Myocyte (in vitro differentiated cells): ENCODE measurements at places on chromosomes 3 and 15. TPM values are rescaled to one million over a fixed set of nuclear protein-coding genes. Genes with fewer than 3 reads are reported as not detected.
A peak's percentile ranks its signal among the peaks of the same experiment; 100 is the strongest.

Gene PGBD4
- total RNA-seq = 3.5 and 3.6 TPM in 2 replicates

Gene SNRPN
- total RNA-seq = 504 and 564 TPM in 2 replicates

Gene TMEM212
- total RNA-seq = not detected in 2 replicates

Gene SENP8
- 2.1 and 3.2 TPM in 2 replicates for total RNA-seq

Gene MEGF11
- total RNA-seq = not detected in 2 replicates

Gene RBSN
- 26.0 and 31.1 TPM in 2 replicates for total RNA-seq

Gene INO80
- 14.0 and 14.8 TPM in 2 replicates for total RNA-seq

- no peak for DNase-seq
Observed at GRCh38 chr3:178950676-178951075, 120.9 kb downstream of the ZMAT3 start.

GRCh38 chr3:187856555-187856954 is 111.3 kb upstream of the BCL6 start:
- no peak for DNase-seq

- DNase-seq = no peak
Observed at GRCh38 chr15:90401495-90401894, 13.5 kb downstream of the IQGAP1 start.

DNA sequence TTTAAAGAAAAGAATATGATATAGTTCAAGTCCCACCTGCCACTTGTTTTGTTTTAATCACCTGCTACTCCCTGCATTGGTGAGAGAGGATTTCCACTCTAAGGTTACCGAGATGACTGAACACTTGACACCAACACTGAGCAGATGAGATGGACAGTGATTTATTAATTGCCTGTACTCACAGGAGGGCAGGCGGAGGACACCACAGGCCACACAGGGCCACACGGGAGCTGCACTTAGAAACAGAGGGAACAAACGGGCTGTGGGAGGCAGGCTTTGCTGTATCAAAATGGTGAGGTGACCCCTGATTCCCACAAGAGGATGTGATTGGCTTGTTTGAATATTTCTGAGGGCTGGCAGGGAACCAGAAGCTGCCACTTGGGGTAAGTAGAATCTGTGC is 10.8 kb downstream of the MINAR1 start:
- DNase-seq = peak; percentile 88

DNA sequence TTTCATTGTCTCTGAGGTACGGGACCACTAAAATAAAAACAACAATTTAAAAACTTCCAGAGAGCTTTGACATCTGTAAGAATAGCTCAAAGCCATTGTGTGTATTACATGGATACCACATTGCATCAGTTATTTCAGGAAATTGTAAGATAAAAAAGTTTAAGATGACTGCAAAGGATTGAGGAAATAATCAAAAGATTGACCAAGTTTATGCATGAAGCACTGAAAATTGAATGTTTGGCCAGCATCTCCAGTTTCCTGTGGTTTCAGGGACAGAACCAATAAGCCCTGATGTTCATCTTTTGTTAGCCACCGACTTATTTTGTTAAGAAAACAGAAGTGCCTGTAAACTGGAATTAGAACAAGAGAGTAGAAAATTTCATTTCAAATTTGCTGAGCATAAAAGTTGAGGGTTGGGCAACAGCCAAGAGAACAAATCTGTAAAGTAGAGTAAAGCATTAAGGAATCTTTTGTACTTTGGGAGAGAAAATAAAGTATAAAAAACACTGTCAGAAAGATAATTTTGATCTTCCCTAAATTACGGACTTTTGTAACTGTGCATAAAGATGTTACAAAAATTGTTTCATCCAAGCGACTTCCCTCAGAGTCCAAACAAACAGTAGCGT is 211.5 kb upstream of the P2RY1 start:
- DNase-seq = no peak

DNA sequence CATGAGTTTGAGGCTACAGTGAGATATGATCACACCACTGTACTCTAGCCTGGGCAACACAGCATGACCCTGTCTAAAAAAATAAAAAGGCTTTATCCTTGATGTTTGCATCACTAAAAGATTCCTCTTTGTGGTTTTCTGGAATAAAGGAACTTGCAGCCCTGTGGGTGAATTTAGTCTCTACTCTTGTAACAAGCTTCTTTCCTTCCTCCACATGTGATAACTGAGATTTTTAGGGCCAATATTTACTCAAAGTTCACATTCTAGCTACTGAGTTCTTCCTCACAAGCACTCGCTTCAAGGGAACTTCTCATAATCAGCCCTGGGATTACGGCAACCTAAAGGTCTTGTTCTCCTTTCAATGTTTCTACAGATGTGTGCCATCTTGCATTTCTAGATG is 24.6 kb downstream of the COMMD2 start:
- DNase-seq = no peak

DNA sequence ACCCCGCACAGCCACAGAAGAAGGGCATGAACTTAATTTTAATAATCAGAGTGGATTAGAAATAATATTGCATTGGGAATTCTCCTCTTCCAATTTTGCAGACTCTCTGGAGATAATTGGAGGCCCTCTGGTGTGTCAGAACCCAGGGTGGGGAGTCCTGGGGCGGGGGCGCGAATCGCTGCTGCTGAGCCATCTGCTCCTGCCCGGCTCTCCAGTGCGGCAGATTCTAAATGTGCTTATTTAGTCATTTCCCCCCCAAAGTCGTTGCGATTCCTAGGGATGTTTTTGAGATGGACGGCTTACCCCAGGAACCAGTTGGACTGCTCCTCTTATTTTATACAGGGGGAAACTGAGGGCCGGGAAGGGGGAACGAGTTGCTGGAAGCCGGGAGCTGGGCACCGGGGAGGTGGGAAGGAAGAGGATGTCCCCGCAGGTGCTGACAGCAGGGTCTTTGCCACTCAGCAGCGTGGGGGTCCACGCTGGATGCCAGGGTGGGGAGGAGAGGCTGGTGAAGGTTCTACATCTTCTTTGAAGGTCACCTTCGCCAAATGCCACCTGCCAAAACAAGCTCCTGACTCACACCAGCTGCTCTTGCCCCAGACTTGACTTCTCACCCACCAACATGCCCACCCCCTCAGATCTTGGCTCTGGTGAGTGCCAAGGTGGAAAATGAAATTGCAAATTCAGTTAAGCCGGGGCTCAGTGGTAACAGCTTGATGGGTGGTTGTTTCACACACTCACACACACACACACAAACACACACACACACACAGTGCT is 91.3 kb upstream of the PRR23E start:
- DNase-seq = no peak

GRCh38 chr15:69909719-69910444 is 187.8 kb downstream of the TLE3 start:
- no peak for DNase-seq

DNA sequence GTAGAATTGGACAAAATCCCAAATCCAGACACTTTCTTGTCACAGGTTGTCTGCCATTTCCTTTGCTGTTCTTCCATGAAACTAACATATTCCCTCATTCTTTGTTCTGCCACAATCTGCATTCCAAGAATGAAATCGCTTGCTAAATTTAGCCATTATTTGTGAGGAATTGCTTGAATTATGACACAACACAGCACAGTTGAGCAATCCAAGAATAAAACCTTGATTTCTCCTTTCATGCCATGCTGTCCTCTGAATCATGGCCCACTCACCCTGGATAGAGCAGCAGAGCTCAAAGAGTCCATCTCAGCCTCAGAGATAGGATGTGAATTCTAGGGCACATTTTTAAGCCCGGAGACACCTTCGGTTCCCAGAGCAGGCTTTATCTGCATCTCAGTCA is 35.2 kb upstream of the GREM1 start:
- peak; percentile 71 for DNase-seq

DNA sequence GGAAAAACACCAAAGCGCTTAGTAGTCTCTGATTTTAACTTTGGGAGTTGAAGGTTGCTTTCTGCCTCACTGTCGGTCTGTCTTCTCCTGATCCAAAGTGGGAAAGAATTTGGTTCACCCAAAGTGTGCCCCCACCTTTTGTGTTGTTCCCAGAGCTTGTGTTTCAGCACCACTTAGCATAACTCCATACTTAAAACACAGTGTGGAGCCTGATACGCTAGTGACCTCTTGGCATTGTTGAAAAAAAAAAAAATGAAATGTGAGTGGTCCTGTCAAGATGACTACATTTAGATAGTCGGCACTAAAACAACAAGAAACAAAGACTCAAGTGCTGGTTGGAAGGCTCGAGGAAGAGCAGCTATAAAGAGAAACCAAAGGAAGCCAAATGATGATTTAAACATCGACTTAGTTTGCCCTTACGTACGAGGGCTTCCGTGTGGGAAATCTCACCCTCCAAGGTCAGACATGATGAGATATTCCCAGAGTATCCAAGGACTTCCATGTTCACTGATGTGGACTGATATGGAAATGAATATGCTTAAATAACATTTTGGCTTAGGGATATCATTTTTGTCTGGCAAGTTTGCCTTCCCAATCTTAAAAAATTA is 178.8 kb downstream of the MEIS2 start:
- DNase-seq = no peak

DNA sequence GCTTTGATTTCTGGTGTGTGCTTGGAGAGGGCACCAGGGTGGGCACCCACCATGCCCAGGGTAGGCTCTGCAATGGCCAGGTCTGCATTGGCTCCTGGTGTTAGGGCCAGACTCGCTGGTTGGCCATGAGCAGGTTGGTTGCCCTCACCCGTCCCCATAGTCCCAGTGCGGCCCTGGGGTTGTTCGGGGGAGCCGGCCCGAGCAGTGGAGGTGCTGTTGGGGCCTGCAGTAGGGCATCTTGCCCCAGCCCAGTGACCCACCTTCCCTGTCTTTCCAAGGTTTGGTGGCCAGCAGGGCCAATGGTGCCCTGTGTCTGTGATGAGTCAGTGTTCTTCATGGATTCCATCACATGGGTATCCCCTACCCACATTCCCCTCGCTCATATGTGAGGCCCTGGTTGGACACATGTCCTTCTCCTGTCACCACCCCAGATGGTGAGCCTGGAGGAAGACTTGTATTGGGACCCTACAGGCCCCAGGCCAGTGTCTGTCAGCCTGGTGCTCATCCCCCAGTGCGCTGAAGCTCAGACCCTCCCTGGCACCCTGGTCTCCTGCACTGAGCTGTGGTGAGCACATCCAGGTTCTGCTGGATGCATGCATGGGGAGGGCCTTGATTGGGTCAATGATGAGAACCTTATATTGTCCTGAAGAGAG is 190.1 kb downstream of the UBE3A start:
- no peak for DNase-seq

GRCh38 chr3:187971629-187972028 is 182.3 kb upstream of the LPP start:
- no peak for DNase-seq

- peak; percentile 65 for DNase-seq
Observed at GRCh38 chr3:148789146-148789545, 38.5 kb upstream of the CPB1 start.

DNA sequence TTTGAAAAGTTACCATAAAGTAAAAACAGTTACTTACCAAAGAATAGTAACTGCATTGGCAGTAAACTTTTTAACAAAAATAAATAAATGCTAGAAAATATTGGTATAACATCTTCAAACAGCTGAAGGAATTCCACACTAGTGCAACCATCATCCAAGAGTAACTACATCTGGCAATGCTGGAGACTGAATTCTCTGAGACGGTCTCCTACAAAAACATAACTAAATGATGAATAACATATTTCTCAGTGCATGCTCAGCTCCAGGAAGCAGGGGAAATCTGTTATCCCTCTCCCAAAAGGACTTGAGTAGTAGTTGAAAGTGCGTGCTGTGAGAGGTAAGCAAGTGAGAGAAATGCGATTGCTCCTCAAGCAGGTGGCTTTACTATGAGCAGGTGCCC is 526.8 kb upstream of the CCDC54 start:
- DNase-seq = peak; percentile 57

GRCh38 chr3:119643528-119643927 is 16.9 kb downstream of the POPDC2 start:
- peak; percentile 65 for DNase-seq

DNA sequence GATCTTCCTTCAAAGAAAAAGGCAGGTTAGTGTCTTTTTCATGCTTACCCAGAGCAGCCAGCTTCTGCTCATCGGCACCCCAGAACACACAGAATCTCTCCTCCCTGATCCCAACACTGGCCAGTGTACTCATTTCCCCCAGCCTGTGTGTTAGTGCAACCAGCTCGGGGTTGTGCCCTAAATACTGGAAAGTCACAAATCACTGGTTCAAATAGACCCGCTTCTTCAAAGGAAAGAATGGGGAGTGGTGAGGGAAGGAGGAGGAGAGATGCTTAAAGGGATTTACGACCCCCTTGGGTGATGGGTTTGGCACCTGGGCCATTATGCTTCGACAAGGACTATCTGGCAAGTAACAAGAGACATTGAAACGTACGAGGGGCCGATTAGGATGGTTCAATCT is 114.0 kb downstream of the FOXB1 start:
- no peak for DNase-seq

DNA sequence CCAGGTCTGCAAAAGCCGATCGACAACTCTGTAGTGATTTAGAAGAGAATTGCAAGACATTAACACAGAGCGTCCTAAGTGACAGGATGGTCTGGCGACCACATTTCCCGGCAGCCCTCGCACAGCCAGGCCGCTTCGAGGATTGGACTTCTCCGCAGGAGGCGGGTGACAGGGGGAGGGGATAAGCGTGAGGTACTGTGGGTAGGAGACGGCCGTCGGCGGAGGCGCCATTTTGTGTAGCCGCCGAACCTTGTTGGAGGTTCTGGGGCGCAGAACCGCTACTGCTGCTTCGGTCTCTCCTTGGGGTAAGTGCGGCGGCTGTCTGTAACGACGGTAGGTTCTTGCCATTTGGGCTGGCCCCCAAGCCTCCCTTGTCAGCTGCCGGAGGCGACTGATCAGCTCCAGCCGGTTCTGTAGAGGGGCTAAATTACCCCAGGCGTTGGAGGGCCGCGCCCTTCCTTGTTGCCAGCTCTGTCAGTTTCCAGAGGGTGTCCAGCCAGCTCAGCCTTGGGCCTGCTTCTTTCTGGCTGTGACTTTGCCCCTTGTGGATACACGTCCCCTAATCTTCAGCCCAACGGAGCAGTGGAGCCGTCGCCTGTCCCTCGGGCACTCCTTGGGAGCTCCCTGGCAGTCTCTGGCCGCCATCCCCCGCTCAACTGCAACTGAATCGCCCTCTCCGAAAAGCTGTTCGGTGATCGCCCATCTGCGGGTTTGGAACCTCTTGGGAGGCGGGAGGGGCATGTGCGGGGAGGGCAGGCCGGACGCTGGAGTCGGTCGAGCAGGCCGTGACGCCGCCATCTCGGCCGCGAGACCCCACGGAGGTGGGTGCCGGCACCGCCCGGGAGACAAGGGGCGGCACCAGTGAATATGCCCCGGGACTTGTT is at the start of gene RBM5:
TSS of gene RBM5 (plus strand) at position 195 of the 884 bp plus-strand sequence. CDS start 1,516 bp downstream, outside the sequence.
- DNase-seq = peak; percentile 94

GRCh38 chr3:12706504-12707253 is 42.8 kb upstream of the RAF1 start:
- peak; percentile 90 for DNase-seq

GRCh38 chr3:35777065-35777464 is 137.7 kb downstream of the ARPP21 start:
- no peak for DNase-seq

DNA sequence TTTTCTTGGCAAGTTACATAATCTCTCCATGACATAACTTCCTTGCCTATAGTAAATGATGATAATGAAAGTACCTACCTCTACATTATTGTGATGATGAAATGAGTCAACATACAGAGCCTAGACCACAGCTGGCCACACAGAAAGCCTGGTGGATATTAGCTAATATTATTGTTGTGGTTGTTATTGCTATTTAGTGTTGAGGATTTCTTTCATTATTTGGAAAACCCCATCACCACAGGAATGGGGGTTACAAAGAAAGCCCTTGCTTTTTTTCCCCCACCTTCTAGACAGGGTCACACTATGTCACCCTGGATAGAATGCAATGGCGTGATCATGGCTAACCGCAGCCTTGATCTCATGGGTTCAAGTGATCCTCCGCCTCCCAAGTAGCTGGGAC is 125.0 kb downstream of the PDZRN3 start:
- peak; percentile 36 for DNase-seq
